ENCODE measurements at places on chromosomes 13 and 19.
A peak's percentile ranks its signal among the peaks of the same experiment; 100 is the strongest.

DNA sequence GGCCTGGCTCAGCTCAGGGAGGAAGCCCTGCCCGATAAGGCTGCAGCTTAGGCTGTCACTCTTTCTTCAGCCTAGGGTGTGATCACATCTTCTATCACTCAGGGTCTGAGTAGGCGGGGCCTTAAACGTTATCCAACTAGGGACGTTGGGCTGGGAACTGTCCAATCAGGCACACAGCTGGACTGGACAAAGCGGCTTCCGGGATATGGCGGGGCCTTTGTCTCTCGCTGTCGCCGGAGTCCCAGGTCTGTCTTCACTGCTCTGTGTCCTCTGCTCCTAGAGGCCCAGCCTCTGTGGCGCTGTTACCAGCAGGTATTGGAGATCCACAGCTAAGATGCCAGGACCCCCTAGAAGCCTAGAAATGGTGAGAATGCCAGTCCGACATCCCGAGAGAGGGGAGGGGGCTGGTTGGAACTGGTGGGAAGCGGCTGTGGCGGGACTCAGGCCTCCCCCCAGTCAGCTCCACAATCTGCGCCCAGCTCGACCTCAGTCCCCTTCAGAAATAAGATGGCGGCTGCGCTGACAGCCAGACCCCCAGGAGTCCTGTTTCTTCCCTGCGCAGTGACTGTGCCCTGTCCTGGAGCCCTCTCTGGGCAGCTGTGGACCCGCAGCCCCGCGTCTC lies at the start of gene ZNF254:
ZNF254 (plus strand) TSS at position 214 of the 622 bp plus-strand sequence; CDS start at position 335, 121 bp downstream.
- peak; percentile 33 for DNase-seq

DNA sequence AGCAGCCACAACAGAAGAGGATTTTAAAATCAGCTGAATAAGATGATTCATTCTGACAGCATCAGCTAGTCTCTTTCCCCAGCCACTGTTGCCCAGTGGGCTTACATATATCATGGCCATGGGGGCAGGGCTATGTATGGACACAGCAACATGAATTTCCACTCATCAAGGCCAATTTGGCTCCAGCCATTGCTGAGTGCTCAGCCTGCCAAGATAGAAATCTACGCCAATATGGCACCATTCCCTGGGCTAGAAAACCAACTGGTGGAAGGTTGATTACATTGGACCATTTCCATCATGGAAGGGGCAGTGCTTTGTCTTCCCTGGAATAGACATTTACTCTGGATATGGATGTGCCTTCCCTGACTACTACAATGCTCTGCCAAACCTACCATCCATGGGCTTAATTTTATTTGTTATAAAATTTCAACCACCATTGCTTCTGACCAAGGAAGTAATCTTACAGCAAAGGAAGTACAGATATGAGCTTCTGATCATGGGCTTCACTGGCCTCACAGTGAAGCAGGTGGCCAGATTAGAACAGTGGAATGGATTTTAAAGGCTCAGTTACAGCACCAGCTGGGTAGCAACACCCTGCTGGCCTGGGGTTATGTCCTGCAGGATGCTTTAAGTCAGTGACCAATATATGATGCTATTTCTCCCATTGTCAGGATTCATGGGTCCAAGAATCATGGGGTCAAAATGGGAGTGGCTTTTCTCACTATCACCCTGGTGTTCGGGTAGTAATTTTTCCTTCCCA lies 9.8 kb upstream of the ALOX5AP start:
- DNase-seq: no peak

GRCh38 chr19:48683349-48683748 lies 10.5 kb upstream of the NTN5 start:
- DNase-seq: no peak

GRCh38 chr19:4058693-4059452 lies 7.8 kb downstream of the ZBTB7A start:
- no peak for DNase-seq

GRCh38 chr19:35041548-35042055 lies at the start of gene HPN:
Gene HPN, plus strand, starts transcription at chr19:35041721. Its CDS starts 786 bp downstream, at chr19:35042507.
- no peak for DNase-seq

DNA sequence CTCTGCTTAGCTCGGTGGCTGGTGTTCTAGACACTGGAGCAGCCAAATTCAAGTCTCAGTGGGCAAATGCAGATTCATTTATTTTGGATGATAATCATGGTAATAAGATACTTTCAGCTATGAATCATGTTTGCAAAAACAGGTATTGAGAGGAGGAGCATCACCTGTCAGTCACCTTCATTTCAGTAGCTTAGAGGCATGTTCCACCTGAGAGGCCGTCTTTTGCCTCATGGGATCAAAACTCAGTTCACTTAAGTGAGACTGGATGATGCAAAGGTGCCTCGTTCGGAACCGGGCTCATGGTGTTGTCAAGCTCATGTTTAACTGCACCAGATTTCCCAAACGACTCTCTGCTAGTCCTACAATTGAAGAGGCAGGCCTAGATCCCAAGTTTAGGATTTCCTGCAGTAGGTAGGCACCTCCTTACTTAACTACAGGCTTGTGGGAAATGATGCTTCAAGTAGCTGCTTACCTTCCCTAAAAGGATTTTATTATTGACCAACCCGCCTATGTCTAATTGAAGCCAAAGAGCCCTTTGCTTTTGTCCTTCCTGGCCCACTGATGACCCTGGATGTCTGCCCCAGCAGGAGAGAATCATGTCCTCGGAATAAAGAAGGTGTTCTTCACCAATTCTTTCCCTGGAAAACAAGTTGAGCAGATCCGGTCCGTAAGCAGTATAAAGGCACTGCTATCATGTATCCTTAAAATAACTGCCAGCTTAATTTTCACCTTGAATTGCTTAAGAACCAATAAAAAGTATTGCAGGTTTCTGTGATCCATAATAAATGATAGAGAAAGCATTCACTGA lies 60.0 kb downstream of the ZAR1L start:
- DNase-seq: no peak

GRCh38 chr19:58317476-58318072 lies 9.2 kb upstream of the ZSCAN22 start:
- no peak for DNase-seq

DNA sequence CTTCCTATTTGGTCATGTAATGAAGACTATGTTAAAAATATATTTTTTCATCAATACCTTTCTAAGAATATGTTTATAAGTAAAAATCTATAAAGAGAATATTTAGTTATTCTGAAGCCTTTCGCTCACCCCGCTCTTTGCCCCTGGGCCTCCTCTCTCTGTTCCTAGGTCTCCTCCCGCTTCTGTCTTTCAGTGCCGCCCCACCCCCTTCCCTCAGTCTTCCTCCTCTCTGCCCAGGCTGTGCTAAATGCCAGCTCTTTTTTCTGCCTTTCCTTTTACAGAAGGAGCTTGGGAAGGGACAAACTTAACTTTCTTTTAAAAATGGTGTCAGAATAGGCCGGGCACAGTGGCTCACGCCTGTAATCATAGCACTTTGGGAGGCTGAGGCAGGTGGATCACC lies 22.8 kb downstream of the HIF3A start:
- no peak for DNase-seq

DNA sequence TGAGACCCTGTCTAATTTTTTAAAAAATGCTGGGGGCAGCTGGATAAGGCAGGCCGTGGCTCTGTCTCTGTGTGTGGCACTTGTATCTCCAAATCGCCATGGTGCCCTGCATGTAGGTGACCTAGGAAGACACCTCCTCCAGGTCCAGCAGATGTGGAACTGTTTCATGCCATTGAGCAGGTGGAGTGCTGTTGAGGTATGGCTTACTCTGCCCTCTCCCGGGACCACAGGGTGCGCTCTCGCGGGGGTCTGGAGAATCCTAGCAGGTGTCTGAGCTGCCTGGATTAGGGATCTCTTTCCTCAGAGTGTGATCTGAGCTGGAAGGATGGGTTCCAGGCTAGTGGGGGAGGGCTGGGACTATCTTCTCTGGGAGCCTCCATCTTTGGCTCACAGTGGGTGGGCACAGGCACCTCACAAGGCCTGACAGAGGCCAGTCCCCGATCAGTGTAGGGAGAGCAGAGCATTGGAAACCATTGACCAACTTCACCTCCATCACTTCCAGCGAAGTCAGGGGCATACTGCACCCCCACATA lies 67.7 kb upstream of the TM9SF2 start:
- DNase-seq: no peak

GRCh38 chr13:99528547-99528946 lies 27.3 kb downstream of the TM9SF2 start:
- DNase-seq: no peak

DNA sequence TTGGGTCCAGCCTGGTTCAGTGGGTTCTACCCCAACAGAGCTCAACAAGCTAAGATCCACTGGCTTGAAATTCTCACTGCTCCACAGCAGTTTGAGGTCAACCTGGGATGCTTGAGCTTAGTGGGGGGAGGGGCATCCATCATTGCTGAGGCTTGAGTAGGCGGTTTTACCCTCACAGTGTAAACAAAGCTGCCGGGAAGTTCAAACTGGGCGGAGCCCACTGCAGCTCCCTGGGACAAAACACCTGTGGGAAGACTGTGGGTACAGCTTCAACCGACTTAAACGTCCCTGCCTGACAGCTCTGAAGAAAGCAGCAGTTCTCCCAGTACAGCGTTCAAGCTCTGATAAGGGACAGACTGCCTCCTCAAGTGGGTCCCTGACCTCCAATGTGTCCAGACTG lies 1161.9 kb downstream of the UQCRFS1 start:
- no peak for DNase-seq

- no peak for DNase-seq
These were observed 11.8 kb downstream of the IL17D start for GRCh38 chr13:20715330-20715712.

GRCh38 chr13:110555601-110556223 lies 5.8 kb downstream of the RAB20 start:
- DNase-seq: no peak

GRCh38 chr13:33744589-33745369 lies 73.2 kb upstream of the RFC3 start:
- DNase-seq: no peak

- DNase-seq: no peak
These were observed 693 bp downstream of the RFXAP start for GRCh38 chr13:36819739-36820090.

- no peak for DNase-seq
These were observed 54.6 kb downstream of the LACC1 start for GRCh38 chr13:43934273-43934672.

DNA sequence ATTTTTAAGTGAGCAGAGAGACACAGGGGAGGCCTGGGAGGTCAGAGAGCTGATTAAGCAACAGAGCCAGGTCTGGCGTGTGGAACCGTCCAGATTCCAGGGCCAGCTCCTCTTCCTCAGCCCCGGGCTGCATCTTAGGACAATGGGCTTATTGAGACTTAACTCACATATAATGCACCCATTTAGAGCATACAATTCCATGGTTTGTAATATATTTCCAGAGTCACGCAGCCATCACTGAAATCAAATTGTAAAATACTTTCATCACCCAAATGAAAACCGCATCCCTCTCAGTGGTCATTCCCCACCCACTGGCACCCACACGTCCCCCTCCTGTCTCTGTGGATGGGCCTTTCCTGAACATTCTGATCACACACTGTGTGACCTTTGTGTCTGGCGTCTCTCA lies 2.1 kb upstream of the HMG20B start:
- no peak for DNase-seq

GRCh38 chr13:106699311-106699710 lies 131.4 kb upstream of the ARGLU1 start:
- DNase-seq: no peak

DNA sequence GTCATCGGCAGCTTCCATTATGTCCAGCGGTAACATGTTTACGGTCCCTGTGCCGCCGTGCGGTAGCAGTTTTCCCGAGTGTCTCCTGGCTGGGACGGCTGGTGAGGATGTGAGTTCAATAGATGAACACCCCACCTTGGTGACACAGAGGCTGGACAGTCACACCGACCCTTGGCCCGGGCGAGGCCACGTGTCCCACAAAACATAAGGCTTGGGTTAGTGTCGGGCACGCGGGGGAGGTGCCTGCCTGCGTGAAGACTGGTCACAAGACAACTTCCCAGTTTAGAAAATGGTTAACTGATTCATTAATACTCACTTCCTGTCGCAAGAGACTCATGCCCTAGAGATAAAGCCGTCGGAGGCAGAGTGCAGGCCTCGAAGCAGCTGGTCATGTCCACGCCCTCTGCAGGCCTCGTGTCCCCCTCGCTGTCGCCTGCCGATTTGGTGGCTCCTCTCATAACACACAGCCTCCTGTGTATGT lies 17.2 kb downstream of the RASA3 start:
- no peak for DNase-seq

GRCh38 chr13:99829593-99830239 lies 141.9 kb downstream of the ZIC5 start:
- DNase-seq: no peak

- DNase-seq: no peak
These were observed 6.6 kb upstream of the GADD45B start for GRCh38 chr19:2469102-2469914.

DNA sequence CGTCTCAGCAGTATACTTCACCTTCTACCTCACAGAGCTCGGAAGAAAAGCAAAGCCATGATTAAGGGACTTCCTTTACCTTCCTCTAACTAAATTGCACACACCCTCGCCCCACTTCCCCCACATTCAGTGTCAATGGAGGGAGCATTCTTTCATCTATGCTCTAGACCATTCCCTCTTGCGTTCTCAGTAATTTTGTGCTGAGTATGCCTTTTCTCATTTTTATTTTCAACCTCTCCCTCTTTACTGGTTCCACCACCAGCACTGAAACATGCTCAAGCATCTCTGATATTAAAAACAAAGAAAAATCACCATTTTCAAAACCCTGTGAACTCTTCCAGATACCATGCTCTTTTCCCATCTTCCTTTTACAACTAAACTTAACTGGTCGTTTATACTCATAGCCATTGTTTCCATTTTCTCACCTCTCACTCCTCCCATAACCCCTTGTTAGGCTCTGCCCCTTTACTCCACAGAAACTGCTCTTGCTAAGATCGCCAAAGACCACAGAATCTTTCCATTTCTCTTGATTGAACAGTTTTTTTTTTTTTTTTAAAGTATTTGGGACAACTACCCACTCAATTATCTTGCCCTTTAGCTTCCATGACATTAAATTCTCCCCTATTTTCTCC lies 32.4 kb downstream of the SERPINE3 start:
- no peak for DNase-seq

DNA sequence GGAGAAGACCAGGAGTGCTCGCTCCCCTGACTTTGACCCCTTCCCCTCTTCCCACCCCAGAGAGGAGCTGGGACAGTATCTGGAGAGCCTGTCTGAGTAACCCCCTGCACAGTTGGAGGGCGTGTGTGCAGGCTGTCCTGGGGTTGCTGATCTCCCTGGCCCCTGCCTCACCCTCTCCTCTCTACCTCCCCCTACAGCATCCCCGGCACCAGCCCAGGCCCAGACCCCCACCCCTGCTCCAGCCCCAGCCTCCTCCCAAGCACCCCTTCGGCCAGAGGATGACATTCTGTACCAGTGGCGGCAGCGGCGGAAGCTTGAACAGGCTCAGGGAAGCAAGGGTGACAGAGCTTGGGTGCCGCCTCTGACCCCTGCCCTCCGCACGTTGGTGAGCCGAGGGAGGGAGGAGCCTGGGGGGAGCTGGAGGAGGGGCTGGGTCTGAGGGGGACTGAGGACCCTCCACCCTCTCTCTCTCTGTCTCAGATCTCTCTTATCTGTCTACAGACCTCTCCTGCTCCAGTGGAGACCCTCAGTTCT lies 8.7 kb downstream of the PROSER3 start:
- DNase-seq: no peak

DNA sequence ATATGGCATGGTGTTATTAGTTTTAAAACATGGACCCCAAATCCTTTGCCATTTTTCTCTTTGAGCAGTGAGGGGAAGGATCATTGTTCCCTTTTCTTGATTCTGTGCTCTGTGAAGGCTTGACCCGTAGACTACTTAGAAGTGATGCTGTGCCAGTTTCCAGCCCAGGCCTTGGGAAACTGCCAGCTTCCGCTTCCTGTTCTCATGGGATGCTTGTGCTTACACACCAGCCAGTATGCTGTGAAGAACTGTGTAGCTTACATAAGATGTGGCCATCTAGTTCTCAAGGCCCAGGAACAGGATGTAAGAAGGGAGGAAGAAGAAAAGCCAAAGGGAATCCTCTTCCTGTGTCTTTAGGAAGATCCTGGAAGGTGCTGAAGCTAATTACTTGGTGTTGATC lies 180.9 kb downstream of the PCCA start:
- no peak for DNase-seq
